T-helper 22 cell (primary cell): ENCODE measurements at places on chromosomes 1 and 21.

DNA sequence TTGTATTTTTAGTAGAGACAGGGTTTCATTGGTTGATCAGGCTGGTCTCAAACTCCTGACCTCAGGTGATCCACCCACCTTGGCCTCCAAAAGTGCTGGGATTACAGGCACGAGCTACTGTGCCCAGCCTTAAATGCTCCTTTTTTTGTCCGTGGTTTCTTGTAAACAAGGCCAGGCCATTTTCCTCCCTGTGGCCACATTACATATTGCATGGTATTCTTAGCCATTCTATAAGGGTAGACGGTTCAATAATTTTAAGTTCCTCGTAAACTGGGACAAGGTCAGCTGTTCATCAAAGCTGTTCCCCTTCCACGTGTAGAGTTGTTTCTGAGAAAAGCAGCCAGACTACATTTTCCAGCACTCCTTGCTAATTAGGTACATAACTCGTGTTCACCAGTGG, 10.3 kb upstream of the LUZP1 start:
- no peak for DNase-seq

GRCh38 chr21:18340387-18340942, 63.1 kb downstream of the TMPRSS15 start:
- no peak for DNase-seq

DNA sequence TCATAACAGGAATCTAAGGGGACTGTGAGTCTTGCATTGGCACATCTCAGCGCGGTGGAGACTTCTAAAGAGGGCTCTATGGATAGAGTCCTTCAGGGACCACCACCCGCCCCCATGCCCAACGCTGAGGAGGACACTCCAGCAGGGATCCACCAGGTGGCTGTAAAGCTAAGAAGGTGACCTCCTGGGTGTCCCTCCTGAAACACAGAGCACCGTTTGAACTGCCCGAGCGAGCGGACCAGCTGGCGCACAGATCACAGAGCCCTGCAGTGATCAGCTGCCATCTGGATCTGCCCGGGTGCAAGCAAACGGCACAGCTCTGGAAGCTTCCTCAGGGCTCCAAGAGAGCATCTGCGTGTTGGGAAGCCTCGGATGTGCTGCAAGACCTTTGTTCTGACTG, 51.3 kb upstream of the LYST start:
- DNase-seq, result no peak

DNA sequence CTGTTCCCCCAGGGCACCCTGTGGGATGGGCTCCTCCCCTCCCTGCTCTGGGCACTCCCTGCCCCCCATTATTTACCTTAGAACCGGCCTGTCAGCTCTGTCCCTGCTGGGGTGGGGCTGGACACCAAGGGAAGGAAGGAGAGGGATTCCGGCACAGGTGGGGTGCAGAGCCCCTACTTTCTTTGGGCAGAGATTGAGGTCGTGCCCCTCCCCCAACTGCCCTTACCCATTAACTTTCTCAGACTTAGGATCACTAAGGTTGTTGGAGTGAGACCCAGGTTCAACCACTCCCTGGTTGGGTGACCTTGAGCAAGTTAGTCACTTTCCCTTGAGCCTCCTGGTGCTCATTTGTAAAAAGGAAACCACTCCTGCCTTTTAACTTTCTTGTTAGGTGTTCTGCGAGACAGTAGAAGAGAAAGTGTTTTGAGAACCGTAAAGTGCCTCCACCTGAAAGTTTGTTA, 57.0 kb upstream of the SYNC start:
- no peak for DNase-seq

DNA sequence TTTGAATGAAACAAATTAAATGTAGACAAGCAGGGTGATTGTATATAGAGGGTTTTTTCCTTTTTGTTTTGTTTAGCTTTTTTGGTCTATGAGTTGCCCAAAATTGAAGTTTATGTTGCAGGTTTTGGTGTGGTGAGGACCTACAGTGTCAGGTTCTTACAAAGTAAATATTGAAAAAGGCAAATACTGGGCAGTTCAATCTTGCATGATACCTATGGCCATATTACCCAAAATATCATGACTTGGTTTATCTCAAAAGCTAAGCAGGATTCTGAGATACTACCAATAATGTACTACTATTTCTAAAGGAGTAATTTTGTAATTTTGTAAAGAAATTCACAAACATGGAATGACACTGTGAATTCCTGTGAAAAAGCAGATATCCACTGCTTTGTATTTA, 1.8 kb downstream of the DNAJB4 start:
- DNase-seq, result no peak

DNA sequence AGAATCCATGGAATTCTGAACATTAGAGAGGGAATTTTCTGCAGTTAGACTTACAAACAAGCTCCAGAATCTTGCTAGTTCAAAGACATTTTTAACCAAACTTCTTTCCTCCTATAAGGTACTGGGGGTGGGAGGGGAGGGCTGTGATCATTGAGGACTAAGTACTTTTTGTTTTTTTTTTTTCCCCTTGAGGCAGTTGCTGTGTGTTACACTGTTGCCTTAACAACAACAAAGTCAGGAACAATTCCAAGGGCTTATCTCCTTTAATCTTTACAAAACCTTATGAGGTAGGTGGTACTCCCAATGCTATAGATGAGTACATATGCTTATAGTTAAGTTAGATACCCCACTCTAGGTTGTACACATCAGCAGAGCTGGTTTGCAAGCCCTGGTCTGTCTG, 62.9 kb downstream of the PPP1R12B start:
- no peak for DNase-seq

- DNase-seq, result no peak
These were observed 217.6 kb downstream of the LTN1 start for GRCh38 chr21:28775071-28775470.

DNA sequence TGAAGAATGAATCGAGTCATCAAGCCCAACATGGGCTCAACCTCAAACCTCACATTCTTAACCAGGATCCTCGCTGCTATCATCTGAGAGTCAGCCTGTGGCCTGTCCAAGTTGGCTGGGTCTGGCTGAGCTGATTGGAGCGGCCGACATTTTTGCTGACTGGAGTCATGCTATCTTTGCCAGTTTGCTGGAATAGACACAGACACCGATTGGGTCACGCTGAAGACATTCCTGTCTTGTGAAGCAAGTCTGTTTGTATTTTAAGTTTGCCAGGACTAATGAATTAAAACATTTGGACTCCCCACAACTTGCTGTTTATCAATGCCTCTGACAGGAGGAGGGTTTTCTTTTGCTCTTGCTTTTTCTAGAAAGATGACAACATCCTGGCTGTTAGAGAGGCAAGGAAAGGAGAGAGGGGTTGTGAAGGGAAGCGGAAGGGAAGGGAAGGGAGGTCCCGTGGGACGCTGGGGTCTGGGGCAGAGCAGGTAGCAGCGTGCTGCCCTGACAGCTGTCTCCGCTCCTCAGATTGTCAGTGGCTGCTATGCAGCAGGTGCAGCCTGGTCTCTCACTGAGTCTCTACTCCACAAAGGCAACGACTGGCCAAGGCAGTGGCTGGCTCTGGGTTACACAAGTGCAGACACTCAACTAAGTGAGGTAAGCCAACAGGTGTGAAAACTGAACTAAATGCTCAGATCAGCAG, at the start of gene MAP3K7CL:
MAP3K7CL (plus strand) TSS at position 375 of the 700 bp plus-strand sequence. CDS start 2,701 bp downstream, outside the sequence.
- DNase-seq, result no peak

GRCh38 chr1:43285269-43285990, at the start of gene C1orf210:
Gene C1orf210, minus strand, starts transcription at chr1:43285581. Its CDS starts 2,311 bp downstream, at chr1:43283270.
- DNase-seq, result no peak

- DNase-seq, result no peak
These were observed 54.3 kb upstream of the RAB3GAP2 start for GRCh38 chr1:220326578-220326977.

DNA sequence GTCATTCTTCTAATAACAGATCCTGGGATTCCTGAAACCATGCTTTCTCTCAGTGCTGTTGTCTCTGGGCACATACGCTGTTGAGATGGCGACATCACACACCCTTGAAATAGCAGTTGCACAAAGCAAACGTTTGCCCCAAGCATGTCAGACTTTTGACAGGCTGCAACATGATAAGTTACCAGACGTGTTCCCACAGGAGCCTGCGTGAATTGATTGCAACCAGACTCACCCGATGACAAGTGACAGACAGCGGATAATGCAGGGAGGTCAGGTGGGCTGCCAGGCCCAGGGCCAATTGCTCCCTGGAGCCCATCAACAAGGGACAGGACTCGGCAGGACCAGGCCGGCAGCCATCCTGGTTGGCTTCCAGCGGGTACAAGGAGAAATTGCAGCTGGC, 310.9 kb downstream of the SIPA1L2 start:
- no peak for DNase-seq

DNA sequence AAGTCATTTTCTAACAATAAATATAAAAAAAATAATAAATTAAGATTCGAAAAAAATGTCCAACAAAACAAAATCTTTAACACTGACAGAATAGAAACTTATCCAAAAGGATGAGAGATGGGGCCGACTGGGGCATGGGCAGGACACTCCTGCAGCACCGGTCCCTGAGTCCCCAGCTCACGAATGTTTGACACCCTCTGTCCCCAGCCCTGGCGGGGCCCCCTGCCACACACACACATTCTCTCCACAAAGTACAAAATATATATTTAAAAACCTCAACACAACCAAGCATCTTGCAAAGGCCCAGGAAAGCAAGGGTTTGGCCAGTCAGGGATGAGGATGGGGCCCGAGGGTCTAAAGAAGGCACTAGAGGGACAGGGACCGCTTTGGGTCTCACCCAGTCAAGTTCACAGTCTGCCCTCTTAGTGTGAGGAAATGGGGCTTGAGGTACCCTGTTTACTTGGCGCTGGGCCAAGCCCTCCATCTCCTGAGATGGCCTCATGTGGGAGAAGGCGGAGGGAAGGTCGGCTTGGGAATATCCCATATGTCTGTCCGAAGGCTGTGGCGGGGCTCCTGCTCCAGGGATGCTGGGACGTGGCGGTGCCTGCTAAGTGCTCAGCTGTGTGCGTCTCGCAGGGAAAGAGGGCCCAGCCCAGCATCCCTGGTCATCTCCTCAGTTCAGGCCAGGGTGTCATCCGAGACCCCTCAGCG, 31.3 kb downstream of the EPHA2 start:
- no peak for DNase-seq

DNA sequence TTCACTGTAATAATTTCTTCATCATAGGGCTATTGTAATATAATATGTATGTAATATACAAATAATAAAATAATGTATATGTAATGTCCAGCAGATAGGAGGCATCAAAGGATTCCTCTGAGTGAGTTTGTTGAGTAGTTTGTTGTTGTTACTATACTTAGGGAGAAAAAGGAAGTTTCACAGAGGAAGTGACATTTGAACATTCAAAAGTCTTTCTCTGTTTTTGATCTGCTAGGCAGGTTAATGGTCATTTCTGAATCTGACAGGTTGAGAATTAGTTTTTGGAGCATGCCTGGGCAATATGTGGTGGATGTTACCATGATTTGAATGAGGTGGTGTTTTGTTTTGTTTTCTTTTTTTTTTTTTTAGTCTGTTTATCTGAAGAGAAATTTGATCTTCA, 102.1 kb downstream of the NRDC start:
- no peak for DNase-seq

- no peak for DNase-seq
These were observed 24.8 kb downstream of the SLC19A1 start for GRCh38 chr21:45517249-45518065.
